ENCODE measurements at places on chromosomes 2 and 18.

DNA sequence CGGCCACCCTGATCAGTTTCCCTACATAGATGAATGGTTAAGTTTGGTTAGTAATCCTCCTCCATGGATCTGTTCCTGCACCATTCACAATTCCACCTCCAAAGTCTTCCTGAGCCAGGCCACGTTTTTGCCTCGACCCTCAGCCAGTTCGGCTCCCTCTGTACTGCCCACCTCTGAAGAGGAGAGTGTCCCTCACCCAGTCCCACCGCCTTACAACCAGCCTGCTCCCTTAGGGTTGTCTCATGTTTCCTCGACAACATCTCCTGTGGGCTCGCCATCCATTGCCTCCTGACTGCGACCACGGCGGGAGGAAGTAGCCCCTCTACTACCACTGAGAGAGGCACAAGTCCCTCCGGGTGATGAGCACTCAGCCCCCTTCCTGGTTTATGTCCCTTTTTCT, 338.0 kb upstream of the CNTNAP5 start:
- no peak for DNase-seq

DNA sequence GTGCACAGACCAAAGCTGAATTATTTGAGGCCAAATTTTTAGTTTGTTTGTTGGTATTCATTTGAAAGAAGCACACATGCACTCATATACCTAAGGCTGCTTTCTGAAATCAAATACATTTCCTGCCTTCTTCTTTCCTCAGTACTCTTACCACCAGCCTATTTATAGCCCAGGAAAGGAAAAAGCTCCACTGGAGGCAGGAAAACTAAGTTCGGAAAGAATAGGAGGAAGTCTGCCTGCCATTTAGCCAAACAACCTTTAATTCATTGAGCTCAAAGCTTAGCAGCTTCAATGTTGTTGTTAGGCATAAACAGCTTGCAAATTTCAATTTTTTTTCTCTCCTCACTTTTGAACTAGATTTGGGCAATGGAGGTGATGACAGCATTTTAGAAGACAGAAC, 40.4 kb upstream of the RASGRP3 start:
- DNase-seq, result no peak

DNA sequence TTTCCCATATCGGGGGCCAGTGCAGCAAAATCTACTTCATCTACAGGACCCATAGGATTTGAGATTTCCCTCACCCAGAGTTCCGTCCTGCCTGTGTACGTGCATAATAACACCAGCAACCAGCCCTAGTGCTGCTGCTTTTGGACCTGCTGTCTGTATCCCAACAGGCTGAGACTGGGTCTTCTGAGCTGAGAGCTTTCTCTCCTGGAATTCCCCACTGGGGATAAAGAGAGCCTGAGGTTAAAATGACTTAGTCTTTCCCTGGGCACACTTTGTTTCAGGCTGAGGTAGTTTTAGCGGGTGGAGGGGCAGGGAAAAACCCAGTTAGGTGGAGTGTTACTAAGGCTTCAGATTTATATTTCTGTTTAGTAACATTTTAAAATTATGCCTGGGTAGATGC, 62.5 kb downstream of the SERTAD2 start:
- DNase-seq, result no peak

DNA sequence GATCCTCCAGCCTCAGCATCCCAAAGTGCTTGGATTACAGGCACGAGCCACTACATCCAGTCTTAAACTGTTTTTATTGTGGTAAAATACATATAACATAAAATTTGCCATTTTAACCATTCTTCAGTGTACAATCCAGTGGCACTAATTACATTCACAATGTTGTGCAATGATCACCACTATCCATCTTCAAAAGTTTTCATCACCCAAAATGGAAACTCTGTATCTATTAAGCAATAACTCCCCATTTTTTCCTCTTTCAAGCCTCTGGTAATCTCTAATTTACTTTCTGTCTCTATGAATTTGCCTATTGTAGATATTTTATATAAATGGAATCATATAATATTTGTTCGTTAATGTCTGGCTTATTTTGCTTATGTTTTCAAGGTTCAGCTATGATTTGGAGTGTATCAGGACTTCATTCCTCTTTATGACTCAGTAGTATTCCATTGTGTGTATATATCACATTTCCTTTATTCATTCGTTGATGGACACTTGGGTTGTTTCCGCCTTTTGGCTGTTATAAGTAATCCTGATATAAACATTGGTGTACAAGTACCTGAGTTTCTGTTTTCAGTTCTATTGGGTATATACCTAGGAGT, 71.8 kb downstream of the GFPT1 start:
- DNase-seq, result no peak

- DNase-seq, result peak; percentile 30
These were observed 44.2 kb downstream of the LRRFIP1 start for GRCh38 chr2:237671466-237672138.

All from muscle of back (tissue), 13 donors.